G401 (cell line): ENCODE measurements at places on chromosomes 7 and 10.
A peak's percentile ranks its signal among the peaks of the same experiment; 100 is the strongest.

DNA sequence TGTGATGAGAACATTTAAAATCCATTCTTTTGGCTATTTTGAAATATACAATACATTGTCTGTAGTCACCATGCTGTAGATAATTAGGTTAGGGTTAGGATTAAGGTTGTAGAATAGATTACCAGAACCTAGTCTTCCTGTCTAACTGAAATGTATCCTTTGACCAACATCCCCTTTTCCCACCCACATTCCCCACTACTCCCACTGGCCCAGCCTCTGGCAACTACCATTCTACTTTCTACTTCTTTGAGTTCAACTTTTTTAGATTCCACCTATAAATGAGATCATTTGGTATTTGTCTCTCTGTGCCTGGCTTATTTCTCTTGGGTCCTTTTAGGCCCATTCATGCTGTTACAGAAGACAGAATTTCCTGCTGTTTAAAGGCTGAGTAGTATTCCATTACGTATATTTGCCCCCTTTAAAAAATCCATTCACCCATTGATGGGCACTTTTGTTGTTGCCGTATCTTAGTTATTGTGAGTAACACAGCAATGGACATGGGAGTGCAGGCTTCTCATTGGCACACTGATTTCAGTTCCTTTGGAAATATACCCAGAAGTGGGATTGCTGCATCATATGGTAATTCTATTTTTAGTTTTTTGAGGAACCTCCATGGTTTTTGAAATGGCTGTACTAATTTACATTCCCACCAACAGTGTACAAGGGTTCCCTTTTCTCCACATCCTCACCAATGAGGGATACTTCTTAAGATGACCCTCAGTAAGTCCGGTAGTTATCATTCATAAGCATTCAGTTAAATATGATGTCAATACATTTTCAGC is 104.0 kb downstream of the RALA start:
- DNase-seq: no peak

GRCh38 chr7:146709451-146710027 is 592.9 kb downstream of the CNTNAP2 start:
- no peak for DNase-seq

DNA sequence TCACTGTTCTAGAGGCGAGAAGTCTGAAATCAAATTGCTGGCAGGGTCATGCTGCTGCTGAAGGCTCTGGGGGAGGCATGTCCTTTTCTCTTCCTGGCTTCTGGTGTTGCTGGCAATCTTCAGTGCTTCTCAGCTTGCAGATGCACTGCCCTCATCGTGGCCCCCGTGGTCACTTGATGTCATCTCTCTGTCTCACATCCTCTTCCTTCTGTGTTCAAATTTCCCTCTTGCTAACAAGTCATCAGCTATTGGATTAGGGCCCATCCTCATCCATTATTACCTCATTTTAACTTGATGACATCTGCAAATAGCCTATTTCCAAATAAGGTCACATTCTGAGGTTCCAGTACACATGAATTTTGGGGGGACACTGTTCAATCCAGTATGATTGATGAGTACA is 36.6 kb upstream of the SRGN start:
- no peak for DNase-seq

- DNase-seq: peak; percentile 74
These were observed 266.0 kb downstream of the MAD1L1 start for GRCh38 chr7:1966631-1967200.

DNA sequence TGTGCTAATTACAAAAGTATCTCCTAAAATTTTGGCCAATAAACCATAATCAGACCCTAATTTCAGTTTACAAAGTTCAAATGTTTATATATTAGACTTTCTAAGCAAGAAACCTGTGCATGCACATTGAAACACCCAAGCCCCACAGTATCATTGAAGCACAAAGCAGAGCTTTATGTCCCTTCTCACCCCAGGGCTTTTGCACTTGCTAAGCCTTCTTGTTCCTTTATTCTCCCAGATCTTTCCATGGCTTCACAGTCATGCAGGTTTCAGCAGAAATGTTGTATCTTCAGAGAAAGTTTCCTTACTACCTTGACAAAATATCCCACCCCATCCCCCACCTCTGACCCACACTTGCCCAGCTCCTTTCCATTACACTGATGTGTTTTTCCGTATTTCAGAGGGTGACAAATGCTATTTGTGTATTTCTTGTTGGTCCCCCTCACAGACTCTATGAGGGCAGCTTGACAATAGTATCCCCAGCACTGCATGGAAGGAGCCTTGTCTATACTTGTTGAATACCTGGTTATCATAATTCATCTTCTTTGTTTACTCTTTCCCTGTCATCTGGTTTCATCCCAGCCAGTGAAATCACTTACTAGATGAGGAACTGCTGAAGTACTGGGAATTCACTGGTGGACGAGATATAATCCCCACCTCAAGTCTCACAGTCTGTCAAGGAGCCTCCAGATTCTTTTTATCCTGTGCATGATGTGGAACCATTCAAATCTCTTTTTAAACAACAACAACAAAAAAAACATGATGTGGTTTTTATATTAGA is 24.0 kb upstream of the PCGF5 start:
- no peak for DNase-seq

DNA sequence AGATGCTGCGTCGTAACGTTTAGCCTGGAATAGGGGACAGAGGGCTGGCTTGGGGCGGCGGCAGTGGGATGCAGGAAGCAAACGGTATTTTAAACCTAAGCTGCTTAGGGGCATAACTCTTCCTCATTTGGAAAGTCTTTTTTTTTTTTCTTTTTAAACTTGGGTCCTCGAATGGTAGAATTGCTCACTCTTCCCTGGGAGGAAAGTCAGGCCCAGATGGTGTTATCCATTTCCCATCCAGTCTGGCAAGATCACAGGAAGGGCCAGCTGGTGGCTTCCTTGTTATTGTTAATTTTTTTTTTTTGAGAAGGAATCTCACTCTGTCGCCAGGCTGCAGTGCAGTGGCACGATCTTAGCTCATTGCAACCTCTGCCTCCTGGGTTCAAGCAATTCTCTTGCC is 56.6 kb downstream of the TMEM209 start:
- DNase-seq: peak; percentile 91

DNA sequence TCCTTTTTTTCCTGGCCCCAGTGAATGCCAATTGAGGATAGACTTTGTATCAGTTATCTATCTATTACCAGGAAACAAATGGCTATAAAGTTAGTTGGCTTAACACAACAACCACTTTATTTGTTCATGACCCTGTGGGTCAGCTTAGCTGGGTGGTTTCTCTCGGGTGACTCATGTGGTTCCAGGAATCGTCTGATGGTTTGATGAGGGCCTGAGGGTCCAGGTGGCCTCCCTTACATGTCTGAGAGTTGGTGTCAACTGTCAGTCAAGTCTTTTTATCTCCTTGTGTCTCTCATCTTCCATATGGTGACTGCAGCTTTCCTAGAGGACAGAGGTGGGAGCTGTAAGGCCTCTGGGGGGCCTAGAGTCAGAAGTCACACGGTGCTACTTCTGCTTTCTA is 15.3 kb upstream of the MAPK8 start:
- no peak for DNase-seq

GRCh38 chr10:108817135-108817534 is 1106.2 kb downstream of the XPNPEP1 start:
- no peak for DNase-seq

- DNase-seq: peak; percentile 75
These were observed 214.8 kb upstream of the CTBP2 start for GRCh38 chr10:125375210-125375609.

DNA sequence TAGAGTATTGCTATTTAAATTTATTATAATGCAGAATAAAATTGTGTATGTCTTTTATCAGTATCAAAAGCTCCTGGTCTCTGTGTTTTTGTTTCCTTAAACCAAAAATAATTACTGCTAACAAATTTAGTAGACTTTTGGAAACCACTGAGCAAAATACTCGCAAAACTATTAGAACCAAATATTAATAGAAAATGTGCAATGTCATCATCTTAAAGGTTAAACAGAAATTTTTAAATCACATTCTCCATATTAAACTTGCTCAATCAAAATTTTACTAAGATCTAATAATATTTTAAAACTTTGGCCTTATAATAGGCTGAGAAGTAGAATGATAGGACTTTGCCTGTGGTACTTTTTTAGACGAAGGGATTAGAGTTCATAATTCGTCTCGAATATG is 48.4 kb downstream of the AASS start:
- no peak for DNase-seq

GRCh38 chr7:7768977-7769709 is 50.7 kb upstream of the RPA3 start:
- no peak for DNase-seq

DNA sequence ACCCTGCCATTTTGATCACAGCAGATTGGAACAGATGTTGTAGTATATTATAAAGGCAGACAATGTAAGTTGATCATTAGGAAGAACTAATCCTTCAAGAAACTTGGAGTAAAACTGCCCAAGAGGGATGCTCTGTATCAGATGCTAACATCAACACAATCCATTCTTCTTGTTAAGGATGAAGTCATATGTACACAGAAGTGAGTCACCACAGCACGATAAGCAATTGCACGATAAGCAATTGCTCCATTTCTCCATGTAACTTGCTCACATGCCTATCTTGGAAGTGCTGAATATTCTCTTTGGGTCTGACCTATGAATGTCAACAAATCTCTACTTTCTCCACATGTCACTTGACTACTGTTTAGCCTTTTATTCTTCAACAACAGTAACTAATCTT is 41.5 kb upstream of the DMTF1 start:
- no peak for DNase-seq

- DNase-seq: no peak
These were observed 100.8 kb downstream of the PLCE1 start for GRCh38 chr10:94094540-94094939.

DNA sequence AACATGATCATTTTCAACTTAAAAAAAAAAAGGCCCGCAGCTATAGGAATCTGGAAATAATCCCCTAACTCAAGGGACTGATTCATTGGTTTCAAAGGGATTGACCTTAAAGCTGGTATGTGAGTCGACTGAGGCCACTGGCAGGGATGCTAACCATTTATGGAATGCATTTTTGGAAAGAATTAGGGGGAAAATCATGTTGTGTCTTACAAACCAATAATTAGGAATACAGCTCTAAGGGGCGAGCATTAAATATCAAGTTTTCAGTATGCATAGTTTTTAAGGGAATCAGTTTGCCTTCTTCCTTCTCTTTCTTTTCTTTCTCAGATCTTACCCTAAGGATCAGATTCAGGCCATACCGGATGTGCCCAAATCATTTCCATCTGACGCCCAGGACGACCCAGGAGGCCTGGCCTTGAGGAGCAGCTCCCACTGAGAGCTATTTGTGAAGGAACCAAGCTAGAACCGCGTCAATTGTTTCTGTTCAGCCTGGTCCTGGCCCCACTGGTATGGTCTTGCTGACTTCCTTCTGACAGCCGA is 48.7 kb downstream of the BPGM start:
- no peak for DNase-seq

GRCh38 chr7:32142649-32143048 is 72.4 kb upstream of the PDE1C start:
- no peak for DNase-seq

DNA sequence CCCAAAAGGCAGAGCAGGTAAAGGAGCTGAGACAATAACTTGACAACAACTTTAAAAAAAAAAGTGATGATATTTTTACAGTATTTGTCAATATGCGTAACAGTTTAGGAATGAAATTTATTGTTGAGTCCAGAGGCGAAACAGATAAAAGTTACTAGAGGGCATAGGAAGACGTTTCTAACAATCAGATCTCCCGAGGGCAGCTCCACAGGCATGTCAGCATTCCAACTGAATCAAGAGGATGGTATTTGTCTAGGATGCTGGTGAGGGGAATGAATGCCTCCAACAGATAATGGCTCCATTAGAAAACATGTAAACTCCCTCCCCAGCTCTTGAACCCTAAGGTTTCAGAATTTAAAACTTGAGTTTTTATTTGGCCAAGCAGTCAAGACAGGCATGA is 733.9 kb upstream of the SORCS1 start:
- no peak for DNase-seq

DNA sequence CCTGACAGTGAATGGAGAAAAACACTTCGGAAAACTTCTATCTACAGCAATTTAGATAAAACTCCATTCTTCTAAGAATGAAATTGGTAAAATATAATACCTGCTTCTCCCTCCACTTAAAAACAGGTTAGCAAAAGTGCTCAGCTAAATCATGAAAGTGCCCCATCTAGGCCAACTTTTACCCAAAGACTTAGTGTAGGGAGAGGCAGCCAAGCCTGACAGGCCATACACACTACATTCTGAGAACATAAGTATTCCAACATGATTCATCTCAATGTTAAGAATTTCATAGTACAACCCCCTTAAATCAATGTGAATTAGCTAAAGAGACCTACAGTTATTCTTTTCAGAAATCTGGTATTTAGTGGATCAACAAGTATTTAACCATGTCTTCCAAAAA is 7.2 kb downstream of the FAM3C start:
- DNase-seq: no peak

GRCh38 chr7:4240042-4240441 is 442.1 kb upstream of the FOXK1 start:
- DNase-seq: no peak

DNA sequence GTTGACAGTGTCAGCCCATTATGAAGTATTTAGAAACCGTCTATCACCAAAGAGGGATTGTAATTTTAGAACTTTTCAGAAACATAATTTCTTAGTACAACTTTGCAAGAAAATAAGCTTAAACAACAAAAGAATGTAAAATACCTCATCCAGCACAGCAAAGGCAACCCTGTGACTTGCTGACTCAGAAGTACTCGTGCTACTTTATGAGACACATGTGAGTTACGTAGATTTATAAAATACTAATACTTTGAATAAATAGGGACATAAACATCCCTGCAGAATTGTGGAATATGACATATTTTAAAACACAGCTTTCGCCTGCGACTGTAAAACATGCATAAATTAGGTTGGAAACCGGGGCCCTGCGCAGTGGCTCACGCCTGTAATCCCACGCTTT is 739.7 kb upstream of the ANKRD30A start:
- no peak for DNase-seq

DNA sequence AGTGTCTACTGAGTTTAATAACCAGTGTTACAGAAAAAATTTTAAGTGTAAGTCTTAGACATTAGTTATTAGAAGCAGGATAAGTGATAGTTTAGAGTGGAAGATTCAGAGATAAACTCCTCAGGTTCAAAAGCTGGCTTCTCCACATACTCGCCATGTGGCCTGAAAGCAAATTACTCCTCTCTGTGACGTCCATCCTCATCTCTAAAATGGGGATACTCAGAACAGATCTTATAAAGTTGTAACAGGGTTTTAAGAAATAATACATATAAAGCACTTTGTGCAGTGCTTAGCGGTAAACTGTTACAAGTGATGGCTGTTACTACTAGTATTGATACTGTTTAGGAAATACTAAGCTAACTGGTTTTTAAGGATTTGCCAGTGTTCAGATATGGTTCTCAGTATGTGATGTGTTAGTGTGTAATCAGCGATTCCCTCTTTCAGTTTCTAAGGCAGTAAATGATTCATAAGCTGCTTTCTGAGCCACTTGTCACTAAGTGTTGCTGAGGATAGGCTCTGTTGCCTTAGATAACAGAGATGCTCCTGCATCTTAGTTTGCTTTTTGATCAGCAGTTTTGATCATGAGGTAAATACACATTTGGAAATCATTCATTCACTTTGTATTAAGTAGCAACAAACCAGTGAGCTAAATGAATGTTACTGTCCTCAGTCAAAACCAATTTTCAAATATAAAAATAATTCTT is 58.7 kb downstream of the CYP51A1 start:
- DNase-seq: no peak
